ENCODE measurements at places on chromosomes 13 and 19.

- DNase-seq: no peak
Measured at GRCh38 chr19:35776102-35776788, 881 bp downstream of the ARHGAP33 start.

DNA sequence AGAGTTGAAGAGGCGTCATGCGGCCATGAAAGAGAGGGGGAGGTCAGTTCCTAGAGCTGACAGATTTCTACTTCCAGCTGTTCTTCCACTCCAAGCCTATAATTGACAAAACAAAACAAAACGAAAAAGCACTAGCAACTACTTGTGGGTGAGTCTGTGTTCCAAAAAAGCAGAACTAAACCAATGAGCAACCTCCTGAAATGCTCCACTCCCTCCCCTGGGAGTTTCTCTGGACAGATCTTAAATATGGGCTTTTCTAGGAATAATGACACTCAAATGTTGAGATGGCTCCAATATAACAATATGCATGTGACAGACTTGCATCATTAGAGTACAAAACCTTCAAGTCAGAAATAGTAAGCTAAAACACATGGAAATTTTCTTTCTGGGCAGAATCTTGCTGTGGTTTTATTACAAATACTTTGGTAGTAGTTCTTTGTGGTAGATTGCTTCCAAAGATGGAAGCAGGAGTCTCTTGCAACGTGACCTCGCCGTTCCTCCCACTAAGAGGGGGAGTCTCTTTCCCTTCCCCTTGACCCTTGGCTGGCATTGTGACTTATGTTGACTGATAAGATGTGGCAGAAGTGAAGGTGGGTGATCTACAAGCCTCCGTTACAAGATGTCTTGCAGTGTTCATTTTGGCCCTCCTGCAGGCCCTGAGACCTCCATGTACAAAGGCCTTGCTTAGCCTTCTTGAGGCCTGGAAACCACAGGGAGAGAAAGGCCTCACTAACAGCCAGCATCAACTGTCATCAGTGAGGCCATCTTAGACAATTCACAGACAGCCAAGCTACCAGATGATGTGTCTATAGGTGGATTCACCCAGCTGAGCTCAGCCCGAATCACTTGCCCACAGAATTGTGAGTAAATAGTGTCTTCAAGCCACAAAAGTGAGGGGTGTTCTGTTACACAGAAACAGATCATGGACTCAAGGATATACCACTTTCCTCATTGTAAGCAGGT, 173.1 kb upstream of the RFC3 start:
- DNase-seq: no peak

DNA sequence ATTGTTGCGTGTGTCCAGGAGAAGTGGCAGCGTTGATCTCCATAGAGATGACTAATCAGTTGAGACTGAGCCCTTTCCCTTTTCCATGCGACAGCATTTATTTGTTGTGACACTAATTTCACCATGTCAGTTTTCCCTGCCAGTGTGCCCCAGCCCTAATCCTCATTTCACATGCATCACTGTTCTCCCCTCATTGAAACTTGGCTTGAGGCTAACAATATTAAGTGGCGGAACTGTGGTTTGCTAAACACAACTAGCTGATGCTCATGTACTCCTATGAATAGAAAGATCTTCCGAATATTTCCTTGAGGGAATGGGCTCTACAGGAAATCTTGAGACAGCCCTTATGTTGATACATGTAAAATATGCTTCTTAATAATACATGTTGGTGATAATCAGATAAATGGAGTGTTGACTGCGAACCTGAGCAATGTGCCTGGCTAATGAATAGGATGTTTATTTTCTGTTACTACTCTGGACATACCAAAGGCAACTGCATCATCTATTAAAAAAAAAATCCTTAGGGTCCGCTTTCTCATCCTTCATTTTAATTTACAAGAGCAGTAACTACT, 258.6 kb downstream of the ATP8A2 start:
- no peak for DNase-seq

DNA sequence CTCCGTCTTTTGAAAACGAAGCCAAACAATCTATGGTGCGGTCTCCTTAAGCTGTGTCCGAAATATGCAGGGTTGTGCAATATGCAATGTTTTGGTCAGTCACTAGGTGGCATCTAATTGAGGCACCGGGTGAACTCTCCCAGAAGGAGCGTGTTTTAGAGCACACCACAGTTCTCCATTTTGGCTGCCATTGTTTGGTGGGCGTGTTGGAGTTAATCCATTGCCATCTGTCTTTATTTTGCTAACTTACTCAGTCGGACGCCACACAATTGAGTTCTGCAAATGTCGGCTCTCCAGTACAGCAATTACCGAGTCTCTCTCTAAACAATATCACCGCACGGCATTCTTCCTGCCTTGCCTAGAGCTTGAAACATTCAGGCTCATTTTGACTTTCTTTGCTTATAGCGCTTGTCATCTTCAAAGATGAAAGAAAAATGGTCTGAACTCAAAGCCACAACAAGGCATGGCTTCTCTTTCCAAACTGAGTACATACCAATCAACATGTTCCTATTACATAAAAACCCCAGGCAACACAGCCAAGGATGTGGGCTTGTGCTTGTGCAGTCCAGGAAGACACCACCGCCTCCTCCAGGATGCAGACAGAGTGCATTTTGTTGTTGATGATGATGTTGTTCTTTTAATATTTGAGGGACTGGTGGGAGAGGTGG, 182.0 kb upstream of the SERP2 start:
- peak; percentile 91 for DNase-seq

DNA sequence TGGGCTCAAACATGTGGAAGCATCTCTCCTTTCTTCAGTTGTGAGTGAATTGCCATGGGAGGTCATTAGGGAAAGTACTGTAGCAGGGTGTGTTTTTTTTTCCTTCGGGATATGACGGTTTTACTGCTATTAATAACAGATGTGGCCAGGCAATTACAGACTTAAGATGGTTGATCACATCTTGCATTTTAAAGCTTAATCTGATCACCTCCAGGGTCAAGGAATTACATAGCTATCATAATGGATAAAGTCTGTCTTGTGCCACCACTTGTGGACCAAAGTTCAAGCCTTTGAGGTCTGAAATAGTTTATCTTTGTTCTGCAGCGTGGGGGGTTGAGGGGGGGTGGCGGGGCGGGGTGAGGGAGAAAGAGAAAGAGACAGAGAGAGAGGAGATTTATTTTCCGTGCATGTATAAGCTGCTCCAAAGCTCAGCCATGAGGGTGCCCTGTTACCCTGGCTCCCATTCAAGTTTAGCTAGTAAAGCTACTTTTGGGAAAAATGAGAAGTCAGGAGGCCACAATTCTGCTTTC, 5.5 kb upstream of the SERP2 start:
- no peak for DNase-seq

Data from NCI-H446 treated with DMSO at 0.1 percent for 48 hours (cell line).